ENCODE measurements at places on chromosomes 12 and 14. TPM values are rescaled to one million over a fixed set of nuclear protein-coding genes. Genes with fewer than 3 reads are reported as not detected.
A peak's percentile ranks its signal among the peaks of the same experiment; 100 is the strongest.

- no peak for DNase-seq
Observed at GRCh38 chr12:14315501-14315900, 50.0 kb upstream of the ATF7IP start.

GRCh38 chr12:52146822-52147366, 44.9 kb downstream of the KRT80 start:
- DNase-seq: peak; percentile 51

- DNase-seq: no peak
Observed at GRCh38 chr14:36313898-36314297, 6.5 kb downstream of the MBIP start.

PLA2G1B gene
- not detected for total RNA-seq

All from endodermal cell (in vitro differentiated cells).